ENCODE measurements at places on chromosomes 3 and 15.

GRCh38 chr15:29452881-29453731 is 183.5 kb upstream of the NSMCE3 start:
- DNase-seq: no peak

DNA sequence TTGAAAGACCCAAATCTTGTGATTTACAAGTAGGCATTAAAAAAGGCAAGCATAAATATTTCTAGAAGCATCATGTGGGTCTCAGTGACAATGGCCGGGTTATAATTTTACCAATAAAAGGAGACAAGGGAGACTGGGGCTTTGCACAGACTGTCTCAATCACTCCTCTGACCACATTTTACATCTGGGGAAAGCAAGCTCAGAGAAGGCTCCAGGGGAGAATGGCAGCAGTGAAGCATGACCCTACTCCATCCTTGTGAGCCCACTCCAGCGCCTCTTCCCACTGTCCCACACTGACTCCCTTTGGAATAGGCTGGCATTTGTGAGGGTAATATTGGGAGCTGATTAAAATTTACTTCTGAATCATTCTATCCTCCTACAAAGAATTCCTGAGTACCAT is 61.8 kb downstream of the SATB1 start:
- no peak for DNase-seq

DNA sequence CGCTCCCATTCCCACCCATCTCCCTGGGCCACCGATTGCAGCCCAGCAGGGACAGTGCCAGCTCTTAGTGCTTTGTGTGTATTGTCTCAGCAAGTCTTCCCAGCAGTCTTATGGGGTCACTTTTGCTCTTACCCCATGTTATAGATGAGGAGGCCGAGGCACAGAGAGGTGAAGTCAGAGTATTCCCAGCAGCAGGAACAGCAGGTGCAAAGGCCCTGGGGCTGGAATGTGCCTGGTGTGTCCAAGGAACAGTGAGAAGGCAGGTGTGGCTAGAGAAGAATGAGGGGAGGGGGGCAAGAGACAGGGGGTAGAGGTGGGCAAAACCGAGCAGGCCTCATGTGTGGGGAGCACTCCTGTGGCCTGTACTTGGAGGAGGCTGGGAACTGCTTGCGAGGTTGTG is 12.8 kb upstream of the DUSP7 start:
- DNase-seq: no peak

DNA sequence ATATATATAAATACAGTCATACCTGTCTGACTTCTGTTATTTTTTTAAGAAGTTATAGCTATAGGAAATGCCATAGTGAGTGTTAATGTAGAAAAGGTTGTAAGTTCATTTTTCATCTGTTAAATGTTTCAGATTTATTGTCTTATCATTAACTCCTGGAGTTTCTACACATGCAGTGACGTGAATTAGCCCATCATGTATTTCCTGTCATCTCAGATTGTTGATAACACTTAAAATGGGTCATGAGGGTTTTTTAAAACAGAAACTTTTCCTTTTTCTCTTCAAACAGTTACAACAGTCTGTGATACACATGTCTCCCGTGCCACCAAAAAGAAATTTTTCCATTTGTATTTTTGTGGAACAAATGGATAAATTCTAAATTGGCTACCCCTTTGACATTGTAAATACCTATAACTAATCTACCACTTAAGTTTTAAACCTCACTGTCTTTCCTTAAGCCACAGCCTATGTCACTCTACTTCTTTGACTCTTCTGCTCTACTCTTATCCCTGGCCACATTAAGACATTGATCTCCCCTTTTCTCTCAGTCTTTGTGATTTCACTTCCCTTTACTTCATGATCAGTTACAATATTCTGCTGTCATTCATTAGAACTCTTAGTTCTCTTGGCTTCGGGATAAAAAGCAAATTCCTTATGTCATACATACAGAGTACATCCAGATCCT is 89.1 kb downstream of the NEO1 start:
- DNase-seq: no peak

DNA sequence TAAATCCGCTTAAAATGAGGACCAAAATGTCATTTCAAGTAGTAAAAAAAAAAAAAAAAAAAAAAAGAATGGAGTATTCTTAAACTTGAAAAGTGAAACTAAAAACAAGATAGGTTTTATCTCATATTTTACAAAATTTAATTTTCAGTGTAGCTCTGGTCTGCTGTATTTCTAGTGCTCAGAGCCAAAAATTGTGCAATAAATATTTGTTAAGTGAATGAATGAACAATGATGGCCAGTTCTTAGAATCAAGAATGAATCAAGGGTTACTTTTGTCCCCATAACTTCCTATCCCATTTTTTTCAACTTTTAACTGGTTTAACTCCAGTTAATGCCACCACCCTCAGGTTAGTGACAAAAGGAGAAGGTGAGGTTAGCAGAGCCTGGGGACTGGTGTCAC is 214.4 kb downstream of the ABHD5 start:
- DNase-seq: no peak

DNA sequence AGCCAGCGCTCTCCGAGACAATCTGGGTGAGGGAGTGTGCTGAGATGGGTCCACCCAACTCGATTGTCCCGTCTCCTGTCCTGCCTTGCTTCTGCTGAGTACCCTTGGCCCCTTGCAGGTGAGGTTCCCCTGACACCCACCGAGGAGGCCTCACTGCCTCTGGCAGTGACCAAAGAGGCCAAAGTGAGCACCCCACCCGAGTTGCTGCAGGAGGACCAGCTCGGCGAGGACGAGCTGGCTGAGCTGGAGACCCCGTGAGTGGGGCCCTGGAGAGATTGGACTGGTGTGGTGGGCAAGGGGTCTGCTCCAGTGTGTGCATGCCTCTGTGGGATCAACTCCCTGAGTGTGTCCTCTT is 23.6 kb downstream of the NBEAL2 start:
- no peak for DNase-seq

GRCh38 chr15:30872341-30872748 is 31.4 kb upstream of the FAN1 start:
- DNase-seq: no peak

Measured in left cardiac atrium (tissue), 4 donors.